ENCODE measurements at places on chromosomes 5 and 9. TPM values are rescaled to one million over a fixed set of nuclear protein-coding genes. Genes with fewer than 3 reads are reported as not detected.

IFNK gene
- total RNA-seq = not detected

SARDH gene
- total RNA-seq = 4.5 TPM

ERMP1 gene
- 5.9 TPM for total RNA-seq

LARP1 gene
- total RNA-seq = 230 TPM

CDO1 gene
- total RNA-seq = 27.6 TPM

IFNA16 gene
- total RNA-seq = not detected

LCN10 gene
- total RNA-seq = not detected

NUTM2G gene
- total RNA-seq = not detected

FKTN gene
- total RNA-seq = 18.3 TPM

MACROH2A1 gene
- 339 TPM for total RNA-seq

GRM6 gene
- total RNA-seq = not detected

SH2D3C gene
- total RNA-seq = 6.0 TPM

SAXO1 gene
- 0.14 TPM for total RNA-seq

ALDOB gene
- not detected for total RNA-seq

JAK2 gene
- total RNA-seq = 5.0 TPM

PLPP1 gene
- total RNA-seq = 13.2 TPM

FSTL4 gene
- total RNA-seq = 2.0 TPM

ANKRD33B gene
- total RNA-seq = 0.84 TPM

FOXD4 gene
- 0.77 TPM for total RNA-seq

CDC25C gene
- total RNA-seq = 22.5 TPM

FAM151B gene
- total RNA-seq = 2.0 TPM

GABRA1 gene
- total RNA-seq = not detected

KIAA0825 gene
- 3.5 TPM for total RNA-seq

LCN15 gene
- total RNA-seq = not detected

FOXD4L3 gene
- not detected for total RNA-seq

PAX5 gene
- 18.1 TPM for total RNA-seq

TRMT10B gene
- total RNA-seq = 9.8 TPM

TRIP13 gene
- total RNA-seq = 27.6 TPM

MYOT gene
- not detected for total RNA-seq

PDE8B gene
- 1.1 TPM for total RNA-seq

ROPN1L gene
- 0.68 TPM for total RNA-seq

PCDHB9 gene
- 5.5 TPM for total RNA-seq

WDR38 gene
- not detected for total RNA-seq

CDX1 gene
- total RNA-seq = not detected

PIP5KL1 gene
- total RNA-seq = 2.6 TPM

ARHGEF39 gene
- total RNA-seq = 27.2 TPM

BAAT gene
- total RNA-seq = 0.16 TPM
